ENCODE measurements at places on chromosomes 2 and 18.

DNA sequence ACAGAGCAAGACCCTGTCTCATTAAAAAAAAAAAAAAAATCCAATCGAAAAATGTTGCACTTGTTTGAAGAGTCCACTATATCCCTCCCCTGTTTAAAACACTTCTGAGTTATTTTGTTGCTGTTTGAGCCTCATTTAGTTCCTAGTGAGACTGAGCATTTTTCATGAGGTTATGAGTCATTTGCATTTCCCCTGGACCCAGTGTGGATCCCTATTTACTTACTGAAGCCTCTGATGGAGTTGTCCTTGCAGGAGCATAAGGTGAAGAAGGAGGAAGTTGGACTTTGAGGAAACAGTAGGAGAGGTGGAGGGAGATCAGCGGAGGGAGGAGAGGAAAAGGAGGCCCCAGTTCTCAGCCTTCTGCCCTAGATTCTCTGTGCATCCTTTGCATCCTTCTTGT, 5.1 kb downstream of the CXCR1 start:
- no peak for DNase-seq

- DNase-seq: no peak
These were observed 27.2 kb downstream of the RNF152 start for GRCh38 chr18:61865466-61866175.

DNA sequence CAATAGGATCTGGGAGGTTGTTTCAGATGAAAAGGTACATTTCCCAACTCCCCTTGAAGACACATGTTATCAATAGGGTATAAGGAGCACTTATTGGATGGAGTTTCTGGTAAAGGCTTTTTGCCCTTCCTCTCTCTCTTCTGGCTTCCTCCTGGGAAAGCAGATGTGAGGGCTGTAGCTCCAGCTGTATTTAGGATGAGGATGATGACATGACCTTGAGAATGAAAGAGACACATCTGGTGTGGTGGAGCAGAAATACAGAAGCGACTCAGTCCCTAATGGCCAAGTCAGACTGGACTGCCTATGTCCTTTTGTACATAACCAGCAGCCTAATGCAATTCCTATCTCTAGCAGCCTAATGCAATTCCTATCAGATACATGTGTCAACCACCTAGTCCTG, 100.9 kb upstream of the NXPH2 start:
- no peak for DNase-seq

DNA sequence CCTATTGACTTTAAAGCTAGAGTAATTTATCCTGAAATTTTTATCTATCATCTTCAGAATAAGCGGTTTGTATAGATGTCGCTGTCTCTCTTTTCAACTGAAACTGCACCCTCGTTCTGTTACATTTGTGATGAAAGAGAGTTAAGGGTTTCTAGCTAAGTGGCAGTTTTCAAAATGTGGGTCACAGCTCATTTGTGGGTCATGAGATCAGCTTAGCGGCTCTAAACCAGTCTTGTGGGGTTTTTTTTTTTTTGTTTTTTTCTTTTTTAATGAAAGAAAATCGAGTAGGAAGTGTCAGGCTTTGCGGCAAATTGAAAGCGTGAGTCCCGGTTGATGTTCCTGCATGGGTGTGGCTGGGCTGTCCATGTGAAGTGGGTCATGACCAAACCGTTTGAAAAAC, 31.2 kb downstream of the SALL3 start:
- no peak for DNase-seq

- no peak for DNase-seq
These were observed 193.1 kb downstream of the L3MBTL4 start for GRCh38 chr18:6221602-6222014.

DNA sequence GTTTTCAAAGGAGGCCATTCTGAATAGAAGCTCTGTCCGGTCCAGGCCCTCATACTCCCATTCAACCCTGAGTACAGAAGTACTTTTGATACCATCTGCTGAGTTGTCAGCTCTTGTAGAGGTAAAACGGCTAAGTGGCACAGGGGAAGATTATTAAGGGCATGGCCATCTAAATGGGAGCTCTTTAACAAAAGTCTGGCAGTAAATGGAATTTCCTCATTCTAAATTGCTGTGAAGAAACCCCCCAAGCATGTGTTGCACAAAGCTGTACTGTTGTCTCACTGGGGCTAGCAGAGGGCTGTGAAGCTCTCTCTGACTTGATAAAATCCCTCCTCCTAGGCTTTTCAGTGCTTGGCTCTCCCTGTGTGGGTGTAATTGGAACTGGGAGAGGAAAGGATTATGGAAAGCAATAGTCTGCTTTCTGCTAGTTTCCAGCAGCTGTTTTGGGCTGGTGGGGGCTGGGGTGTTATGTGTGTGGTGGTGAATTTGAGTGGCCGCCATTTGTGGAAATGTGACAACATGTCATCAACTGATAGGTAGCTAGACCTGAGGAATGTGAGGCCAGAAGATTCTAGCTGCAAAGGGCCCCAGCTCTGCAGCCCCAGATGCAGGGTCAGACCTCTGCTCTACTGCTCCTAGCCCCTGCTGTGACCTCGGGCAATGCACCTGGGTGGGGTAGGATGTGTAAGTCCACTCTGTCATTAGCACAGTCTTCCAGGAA, 65.1 kb downstream of the MAP4K4 start:
- no peak for DNase-seq

DNA sequence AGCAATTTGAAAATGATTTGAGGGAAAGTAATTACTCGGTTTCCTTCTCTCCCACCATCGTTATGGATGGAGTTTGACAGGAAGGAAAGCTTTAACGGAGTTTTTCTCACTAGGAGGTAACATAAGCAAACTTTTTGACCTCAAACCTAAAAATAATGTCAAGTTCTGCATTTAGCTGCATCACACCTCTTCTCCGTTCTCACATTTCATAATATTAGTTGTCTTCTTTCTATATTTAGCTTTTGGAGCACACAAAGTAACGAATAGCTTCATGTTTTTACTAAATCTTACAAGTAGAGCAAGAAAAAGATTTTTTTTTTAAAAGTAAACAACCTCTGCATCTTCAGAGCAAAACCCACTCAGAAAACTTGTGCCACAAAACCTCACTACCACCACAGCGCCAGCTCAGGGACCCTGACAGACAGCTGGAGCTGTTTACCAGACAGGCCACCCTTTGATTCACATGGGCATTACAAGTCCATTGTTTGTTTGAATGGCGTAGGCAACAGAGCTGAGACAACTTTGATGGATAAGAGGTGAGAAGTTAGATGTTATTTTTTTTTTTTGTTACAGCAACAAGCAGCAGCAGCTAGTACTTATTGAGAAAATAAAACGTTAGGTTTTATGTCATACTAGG, 21.9 kb upstream of the ICOS start:
- no peak for DNase-seq

DNA sequence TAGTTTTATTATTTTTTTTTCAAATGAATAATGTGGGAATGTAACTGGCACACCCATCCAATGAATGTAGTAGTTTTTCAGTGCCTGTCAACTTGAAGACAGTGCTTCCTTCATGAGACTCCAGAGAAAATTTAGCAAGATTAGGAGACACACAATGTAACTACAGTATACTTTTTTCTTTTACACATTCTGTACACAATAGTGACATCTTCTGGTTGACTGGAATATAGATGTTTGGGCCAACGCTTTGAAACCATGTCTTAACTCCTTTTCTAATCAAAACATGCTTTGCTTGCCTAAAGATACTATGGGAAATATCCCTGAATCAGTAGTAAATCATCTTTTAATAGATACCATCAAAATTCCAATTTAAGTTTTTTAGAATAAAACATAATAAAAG, 229.5 kb upstream of the ZC3H15 start:
- no peak for DNase-seq

DNA sequence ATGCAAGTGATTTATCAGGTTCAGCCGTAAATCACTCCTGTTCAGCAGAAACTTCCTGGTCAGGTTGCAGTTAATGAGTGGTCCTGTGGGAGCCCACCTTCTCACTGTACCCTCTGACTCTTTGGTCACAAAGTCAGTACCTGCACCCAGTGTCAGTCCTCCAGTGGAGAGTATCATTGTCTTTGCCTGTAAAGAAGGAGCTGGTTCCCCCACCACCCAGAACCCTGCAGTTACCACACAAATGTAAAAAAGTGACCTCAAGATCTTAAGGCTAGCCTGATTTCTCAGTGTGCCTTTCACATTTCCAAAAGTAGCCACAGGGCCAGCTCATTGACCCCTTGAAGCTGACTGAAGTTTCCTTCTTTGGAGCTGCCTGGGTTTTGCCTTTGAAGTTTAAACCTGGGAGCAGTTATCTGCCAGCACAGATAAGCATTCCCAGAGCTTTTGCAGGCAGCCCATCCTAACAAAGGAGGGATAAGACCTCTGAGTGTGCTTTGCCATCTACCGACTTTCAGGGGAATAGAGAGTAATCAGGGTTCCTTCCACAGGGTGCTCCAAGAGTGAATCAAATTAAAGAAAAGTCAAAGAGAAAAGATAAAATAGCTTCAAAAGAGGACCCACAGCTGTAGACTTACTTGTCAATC, 725.2 kb downstream of the CPS1 start:
- DNase-seq: no peak

- no peak for DNase-seq
These were observed 9.9 kb downstream of the COLEC12 start for GRCh38 chr18:490624-491023.

DNA sequence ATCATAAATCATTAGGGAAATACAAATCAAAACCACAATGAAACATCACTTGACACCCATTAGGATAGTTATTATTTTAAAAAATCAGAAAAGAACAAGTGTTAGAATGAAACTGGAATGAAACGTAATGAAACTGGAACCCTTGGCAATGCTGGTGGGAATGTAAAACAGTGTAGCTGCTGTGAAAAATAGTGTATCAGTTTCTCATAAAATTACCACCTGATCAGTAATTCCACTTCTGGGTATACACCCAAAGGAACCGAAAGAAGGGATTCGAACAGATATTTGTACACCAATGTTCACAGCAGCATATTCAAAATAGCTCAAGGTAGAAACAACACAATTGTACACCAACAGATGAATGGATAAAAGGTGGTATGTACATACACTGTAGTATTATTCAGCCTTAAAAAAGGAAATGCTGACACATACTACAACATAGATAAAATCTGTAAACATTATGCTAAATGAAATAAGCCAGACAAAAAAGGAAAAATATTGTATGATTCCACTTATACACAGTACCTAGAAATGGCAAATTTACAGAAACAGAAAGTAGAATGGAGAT, 27.0 kb downstream of the ROCK1 start:
- no peak for DNase-seq

DNA sequence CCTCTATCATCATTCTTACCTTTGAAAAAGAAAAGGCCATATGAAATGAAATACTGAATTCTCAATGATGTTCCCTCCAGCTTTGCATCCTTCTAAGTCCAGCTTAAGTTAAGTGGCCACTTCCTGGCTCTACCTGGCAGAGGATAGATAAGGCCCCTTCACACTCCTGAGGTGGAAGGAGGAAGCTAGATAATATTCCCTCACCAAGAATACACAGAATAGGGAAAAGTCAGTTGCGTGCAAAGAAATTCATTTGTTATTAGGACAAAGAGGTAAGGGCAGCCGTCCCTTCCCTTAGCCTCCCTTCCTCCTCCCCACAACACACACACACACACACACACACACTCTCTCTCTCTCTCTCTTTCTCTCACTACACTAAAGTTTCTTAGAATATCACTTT, 37.5 kb downstream of the OLA1 start:
- DNase-seq: no peak

GRCh38 chr2:74259191-74259590, 60.8 kb downstream of the MTHFD2 start:
- no peak for DNase-seq

DNA sequence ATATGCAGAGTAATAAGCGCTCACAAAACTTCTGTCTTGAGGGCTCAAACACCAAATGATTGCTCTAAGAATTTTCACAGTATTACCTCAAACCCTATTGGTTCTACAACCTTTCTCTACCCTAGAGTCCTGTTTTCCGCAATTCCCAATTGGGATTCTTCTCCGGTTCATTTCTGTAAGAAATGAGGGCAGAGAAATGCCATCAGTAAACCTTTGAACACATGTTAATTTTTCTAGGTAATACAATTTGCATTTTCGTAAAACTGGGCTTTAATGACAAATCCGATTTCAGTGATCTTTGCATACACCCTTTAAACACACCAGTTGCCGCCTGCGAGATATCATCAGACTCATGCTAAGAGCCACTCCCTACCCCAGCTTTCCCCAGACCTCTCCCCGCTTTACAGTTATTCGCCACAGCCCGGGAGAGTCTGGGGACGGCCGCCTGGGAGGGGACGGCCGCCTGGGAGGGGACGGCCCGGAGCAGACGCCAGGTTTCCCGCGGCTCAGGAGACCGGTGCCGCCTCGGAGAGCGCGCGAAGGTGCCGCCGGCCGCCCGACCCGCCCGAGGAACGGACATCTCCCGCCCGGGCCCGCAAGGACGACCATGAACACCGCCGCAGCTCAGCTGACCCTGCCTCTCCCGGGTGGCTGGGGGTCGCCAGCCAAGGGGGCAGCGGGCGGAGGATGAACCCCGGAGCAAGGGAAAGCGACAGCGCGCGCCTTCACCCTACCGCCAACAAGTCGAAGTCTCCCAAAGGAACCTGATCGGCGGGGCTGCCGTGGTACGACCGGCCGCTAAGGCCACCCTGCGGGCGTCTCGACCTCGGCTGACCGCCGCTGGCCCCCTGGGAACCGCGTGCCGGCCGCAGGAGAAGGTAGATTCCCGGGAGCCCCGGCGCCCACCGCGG, 463 bp downstream of the SMC6 start:
- no peak for DNase-seq

DNA sequence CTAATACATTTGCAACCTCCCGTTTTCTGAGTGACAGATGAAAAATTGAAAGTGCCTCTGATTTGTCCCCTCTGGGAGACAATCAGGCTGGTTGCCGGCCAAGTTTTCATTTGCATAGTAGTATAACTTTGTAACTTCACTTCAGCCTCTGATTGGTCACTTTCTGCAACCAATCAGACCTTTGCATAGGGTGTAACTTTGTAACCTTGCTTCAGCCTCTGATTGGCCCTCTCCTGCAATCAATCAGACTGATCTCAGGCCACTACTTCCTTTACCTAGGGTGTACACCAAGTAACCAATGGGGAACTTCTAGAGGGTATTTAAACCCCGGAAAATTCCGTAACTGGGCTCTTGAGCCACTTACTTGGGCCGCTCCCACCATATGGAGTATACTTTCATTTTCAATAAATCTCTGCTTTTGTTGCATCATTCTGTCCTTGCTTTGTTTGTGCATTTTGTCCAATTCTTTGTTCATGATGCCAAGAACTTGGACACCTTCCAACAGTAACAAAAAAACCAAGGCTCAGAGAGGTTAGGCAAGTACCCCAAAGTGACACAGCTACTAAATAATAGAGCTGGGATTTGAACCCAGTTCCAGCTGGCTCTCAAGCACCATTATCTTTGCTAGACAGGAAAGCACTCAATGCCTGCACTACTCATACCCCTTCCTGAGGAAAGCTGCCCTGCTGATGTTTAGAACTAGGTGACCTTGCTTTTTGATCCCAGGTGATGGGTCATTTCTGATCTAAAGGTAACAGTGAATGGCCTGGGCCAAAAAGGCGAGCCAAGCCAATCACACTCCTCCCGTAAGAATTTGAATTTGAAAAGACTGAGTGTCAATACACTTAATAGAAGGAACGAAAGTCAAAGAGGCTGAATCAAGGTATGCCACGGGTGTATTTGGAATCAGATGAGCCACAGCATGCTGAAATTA, 10.9 kb upstream of the MYOM1 start:
- DNase-seq: no peak

Data from activated CD4-positive, CD25-positive, alpha-beta regulatory T cell (primary cell).